Lower lobe of right lung (tissue), 2 donors: ENCODE measurements at places on chromosomes 7 and 10. TPM values are rescaled to one million over a fixed set of nuclear protein-coding genes. Genes with fewer than 3 reads are reported as not detected.

The SLC29A4 gene
- 2.7 TPM for total RNA-seq

The SHH gene
- total RNA-seq, result 7.3 TPM

The RNF32 gene
- total RNA-seq, result 3.0 TPM

The TSPAN12 gene
- total RNA-seq, result 43.6 TPM

The NDUFA5 gene
- 61.4 TPM for total RNA-seq

The GPR158 gene
- total RNA-seq, result 0.12 TPM

The CDK6 gene
- 21.7 TPM for total RNA-seq

DNA sequence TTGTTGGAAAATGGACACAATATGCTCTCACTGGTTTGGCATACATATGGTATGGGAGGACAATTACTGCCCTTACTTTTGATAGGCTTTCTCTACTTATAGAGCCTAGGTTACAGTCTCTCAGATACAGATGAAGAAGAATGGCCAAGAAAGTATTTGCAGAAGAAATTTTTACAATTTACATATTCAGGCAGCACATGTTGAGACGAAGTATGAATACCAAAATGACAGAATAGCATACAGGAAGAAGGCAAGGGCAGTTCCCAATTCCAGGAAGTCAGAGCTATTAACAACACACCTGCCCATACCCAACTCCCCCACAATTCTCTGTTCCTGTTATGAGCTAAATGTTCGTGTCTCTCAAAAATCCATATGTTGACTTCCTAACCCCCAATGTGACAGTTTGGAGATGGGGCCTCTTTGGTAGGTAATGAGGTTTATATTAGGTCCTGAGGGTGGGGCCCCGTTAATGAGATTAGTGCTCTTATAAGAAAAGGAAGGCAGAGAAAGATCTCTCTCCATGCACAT is 67.8 kb downstream of the DOCK4 start:
- DNase-seq, result no peak

DNA sequence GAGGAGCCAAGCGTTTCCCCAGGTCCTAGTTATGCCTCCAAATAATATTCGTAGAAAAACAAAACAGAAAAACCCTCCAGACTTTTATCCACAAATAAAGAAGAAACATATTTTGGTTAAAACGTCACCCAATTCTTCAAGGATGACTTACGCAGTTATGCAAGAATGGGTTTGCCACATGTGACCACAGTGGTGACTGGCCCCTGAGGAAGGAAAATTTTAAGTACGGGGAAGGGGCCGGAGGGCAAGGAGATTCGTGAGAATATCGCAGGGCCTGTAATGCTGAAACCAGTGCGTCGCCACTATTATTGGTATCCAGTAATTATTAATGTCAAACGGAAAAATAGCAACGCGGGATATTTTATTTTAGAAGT is 537 bp upstream of the MRPS24 start:
- no peak for DNase-seq

- no peak for DNase-seq
Observed at GRCh38 chr7:140239653-140239935, 62.8 kb upstream of the KDM7A start.

- DNase-seq, result peak; percentile 67
Observed at GRCh38 chr10:133274751-133275683, 1.7 kb downstream of the ADAM8 start.
